ENCODE measurements at places on chromosomes 6 and 20.
A peak's percentile ranks its signal among the peaks of the same experiment; 100 is the strongest.

DNA sequence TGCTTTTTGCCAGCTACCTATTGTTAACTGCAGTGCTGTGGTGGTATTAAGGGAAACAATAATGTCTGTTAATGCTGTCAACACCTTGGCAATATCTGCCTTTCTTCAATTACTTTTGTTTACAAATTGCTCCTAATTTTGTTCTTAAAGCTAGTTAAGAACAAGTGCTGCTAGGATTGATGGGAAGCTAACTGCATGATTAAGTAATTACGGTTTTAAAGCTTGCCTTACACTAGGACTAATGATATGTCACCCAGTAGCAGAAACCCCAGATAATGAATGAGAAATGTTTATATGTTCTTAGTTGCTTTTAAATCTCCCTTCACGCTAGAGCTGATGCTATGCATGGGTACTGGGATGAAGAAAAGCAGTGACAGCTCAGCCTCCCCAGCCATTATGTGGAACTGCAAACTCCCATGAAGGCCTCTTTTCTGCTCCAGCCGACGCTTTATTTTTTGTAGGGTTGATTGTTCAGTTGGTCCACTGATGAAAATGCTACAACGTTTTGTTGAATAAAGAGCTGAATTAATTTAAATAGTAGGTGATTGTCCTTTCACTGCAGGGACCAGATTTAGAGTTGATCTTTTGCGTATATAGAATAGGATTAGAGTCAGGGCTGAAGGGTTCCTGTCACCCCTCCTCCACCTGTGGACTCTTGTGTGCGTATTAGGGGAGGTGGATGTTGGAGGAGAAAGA lies 610.5 kb downstream of the TFAP2B start:
- DNase-seq, result no peak

DNA sequence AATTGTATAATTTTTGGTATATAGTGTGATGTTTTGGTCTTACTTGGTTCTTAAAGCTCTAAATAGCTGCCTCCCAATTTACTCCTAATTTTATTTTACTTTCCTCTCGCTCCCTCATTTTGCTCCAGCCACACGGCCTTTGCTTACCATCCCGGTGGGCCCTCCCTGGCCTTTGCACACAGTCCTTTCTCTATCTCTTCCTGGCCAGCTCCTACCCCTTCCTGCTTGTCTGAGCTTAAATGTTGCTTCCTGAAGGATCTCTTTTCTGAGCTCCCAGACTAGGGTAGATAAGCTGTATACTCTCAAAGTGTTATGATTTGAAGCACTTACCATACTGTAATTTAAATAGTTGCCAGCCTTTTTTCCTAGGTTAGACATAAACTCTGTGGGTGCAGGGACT lies 121.7 kb downstream of the UTRN start:
- DNase-seq, result no peak

DNA sequence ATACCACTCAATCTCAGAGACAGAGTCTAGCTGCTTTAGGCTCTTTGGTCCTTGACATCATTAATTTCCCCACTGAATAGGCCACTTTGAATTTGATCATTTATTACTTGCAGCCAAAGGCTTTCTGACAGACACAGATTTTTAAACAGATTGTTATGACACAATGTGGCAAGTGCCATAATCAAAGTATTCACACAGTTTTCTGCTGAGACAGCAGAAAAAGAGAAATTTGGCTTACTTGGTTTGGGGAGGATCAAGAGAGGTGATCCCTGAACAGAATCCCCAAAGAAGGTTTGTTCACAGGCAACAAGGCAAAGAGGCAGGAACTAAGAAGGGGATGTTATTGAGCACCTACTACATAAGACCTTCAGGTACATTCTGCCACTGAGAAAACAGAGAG lies 138.0 kb upstream of the TOP1 start:
- no peak for DNase-seq

- DNase-seq, result no peak
Observed at GRCh38 chr20:45049438-45049837, 51.5 kb downstream of the KCNS1 start.

DNA sequence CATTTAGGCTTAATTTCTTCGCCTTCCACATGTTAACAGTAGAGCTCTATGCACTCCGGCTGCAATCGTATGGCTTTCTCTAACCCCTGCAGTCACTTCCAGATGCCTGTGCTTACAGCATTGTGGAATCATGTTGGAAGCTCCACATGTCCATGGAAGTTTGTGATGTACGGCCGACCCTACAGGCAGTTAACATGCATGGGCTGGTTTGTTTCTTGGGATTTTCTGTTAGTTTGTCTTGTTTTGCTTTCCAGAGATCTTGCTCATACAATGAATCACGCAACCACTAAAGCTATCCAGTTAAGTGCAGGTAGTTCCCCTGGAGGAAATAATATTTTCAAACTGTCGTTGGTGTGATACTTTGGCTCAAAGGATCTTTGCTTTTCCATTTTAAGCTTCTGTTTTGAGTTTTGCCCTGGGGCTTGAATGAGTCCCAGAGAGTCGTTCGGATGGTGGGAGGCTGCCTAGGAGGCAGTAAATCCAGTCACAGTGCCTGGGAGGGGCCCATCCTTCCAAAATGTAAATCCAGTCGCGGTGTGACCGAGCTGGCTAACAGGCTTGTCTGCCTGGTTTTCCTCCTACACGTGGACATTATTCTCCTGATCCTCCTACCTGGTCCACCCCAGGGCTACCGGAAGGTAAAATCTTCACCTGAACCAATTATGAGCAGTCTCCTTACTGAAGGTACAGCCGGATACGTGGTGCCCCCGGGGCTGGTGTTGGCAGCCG lies 225.9 kb downstream of the SMOC2 start:
- DNase-seq, result no peak

- DNase-seq, result no peak
Observed at GRCh38 chr20:46695892-46696291, 6.6 kb upstream of the TP53RK start.

GRCh38 chr6:82072121-82072521 lies 175.4 kb downstream of the IBTK start:
- peak; percentile 50 for DNase-seq

- DNase-seq, result no peak
Observed at GRCh38 chr6:558959-559358, 97.9 kb downstream of the HUS1B start.

DNA sequence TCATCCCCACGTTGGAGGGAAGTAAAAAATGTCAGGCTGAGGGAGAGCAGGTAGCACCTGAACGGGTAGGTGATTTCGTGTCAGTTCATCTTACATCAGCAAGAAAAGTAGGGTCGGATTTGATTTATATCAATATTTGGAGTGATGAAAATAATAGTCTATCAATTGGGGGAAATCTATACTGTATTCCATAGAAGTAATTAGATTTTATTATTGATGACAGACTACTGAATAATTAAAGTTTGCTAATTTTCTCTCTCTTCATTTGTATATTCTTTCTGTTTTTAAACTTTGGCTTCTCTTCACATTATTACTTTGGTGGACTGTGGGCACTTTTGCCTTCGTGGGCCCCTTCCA lies 78.4 kb downstream of the OLIG3 start:
- DNase-seq, result no peak

DNA sequence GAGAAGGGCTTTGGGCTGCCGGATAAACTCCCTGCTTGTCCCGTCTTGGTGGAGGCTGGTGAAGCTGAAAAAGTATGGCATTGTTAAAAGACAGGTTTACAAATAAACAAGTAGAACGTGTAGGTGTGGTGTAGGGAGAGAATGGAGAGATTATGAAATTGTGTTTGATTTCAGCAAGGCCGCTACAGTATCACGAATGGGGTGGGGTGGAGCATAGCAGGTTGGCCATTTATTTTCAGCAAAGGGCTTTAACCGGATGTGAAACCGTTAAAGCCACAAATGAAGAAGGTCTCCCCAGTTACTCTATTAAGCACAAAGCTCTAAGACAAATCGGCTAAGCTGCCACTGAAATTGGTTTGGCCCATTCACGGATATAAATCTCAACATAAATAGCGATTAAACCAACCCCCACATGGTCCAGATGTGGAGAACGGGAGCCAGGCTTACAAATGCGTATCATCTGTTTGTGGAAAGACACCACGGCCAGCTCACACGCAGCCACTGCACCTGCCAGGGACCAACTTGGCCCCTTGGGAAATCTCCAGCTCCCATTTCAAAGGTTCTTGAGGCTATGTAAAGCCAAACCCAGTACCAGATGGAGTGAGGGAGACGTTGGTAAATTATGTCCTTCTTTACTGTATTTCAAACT lies 94.0 kb downstream of the ZMYND8 start:
- no peak for DNase-seq

DNA sequence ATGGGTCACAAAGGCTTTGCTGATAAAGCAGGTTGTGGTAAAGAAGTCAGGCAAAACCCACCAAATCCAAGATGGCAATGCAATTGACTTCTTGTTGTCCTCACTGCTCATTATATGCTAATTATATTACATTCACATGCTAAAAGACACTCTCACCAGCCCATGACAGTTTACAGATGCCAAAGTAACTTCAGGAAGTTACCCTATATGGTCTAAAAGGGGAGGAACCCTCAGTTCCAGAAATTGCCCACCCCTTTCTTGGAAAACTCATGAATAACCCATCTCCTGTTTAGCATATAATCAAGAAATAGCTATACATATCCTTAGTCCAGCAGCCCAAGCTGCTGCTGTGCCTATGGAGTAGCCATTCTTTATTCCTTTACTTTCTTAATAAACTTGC lies 501.1 kb downstream of the MEI4 start:
- DNase-seq, result no peak

DNA sequence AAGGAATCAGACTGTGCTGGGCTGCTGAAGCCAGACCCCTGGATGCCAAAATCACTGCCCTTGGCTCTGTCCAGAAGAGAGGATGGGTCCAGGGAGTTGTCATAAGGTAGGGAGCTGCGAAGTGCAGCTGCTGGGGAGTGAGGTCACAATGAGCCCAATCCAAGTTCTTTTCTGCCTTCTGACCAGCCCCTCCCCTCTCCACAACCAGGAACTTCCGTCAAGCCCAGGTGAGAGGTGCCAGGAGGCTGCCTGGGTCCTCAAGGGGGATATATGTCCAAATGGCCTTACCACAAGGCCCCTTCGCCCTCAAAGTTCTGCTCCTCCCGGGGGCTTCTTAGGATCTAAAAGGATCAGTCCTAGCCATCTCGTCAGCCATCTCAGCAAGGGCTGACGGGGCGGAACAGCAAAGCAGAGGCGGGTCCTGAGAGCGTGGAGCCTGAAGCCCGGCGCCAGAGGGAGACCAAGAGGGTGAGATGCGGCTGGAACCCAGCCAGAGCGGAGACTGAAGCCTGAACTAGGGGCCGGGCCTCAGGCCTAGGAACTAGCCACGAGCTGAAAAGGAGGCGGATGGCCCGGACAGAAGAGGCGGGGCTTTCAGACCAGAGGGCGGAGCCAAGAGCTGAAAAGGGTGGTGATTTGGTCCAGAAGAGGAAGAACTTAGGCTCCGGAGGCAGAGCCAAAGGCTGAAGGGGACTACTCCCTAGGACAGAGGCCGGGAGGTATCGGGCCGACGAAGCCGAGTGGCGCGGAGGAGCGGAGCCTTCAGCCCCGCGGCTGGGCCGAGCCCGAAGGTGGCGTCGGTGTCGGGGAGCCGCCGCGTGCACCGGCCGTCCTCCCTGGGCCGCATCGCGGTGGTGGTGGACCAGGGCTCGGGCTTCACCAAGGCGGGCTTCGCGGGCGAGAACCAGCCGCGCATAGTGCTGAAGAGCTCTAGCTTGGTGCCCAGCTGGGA lies at the start of gene ACTL10:
TSS of gene ACTL10 (plus strand) at position 651 of the 952 bp plus-strand sequence. CDS start 555 bp downstream, outside the sequence.
- peak; percentile 98 for DNase-seq

- DNase-seq, result no peak
Observed at GRCh38 chr6:138979365-138979764, 8.7 kb downstream of the REPS1 start.

- no peak for DNase-seq
Observed at GRCh38 chr20:49661560-49662329, 51.9 kb downstream of the B4GALT5 start.

DNA sequence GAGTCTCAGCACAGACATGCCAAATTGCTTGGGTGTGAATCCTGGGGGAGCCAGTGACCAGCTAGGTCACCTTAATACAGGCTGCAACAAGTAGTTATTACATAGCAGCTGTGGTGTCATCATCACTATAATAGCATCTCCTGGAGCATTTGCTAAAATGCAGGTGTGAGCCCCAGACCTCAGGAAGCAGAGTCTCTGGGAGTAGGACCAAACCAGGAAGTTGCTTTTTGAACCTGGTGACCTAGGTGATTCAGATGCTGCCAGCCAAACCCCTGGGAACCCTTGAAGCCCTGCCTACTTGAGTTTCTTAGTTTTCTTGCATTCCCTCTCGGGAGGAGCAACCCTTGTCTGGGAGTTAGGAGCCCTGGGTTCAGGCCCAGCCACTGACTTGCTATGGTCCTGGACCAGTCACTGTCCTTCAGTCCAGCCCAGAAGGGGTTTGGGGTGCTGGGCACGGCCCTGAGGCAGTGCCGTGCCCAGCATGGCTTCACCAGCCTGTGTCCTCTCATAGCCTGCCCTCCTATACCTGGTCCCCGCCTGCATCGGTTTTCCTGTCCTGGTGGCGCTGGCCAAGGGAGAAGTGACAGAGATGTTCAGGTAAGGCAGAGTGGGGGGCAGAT lies 39.3 kb upstream of the ID1 start:
- DNase-seq, result no peak
